ENCODE measurements at places on chromosomes 6 and 20.
A peak's percentile ranks its signal among the peaks of the same experiment; 100 is the strongest.

DNA sequence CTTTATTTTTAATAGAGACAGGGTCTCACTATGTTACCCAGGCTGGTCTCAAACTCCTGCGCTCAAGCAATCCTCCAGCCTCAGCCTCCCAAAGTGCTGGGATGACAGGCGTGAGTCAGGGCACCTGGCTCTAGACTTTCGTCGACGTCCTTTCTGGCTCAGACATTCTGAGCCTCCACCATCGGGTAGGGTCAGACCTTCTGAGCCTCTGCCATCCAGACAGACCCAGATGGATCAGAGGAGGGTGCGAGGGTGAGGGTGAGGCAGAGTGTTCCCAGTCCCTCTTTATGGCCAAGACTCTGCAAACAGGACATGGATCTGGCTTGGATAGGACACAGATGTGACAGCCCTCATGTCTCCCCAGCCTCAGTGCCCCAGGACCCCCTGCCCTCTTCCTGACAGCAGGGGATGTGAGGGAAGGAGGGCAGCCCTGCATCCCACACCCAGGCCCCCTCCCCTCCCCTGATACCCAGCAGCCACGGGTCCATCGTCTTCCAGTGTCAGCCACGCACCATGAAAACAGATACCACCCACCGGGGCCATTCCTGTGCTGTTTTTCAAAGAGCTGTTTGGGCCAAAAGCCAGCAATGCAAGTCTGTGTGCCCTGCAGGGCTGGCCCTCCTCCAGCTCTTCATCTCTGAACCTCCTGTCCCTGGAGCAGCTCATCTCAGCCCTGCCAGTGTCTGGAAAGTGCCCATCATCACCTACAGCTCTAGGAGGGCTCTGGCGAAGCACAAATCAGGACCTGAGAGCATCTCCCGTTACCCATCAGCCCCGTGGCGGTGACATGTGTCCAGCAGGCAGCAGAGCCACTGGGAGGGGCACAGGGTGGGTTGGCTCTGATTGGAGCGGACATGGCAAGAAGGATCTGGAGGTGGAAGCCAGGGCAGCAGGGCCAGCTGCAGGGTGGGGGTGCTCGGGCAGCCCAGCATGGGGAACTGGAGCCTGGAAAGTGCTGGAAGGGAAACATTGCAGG is 208.4 kb downstream of the PREX1 start:
- DNase-seq = no peak

DNA sequence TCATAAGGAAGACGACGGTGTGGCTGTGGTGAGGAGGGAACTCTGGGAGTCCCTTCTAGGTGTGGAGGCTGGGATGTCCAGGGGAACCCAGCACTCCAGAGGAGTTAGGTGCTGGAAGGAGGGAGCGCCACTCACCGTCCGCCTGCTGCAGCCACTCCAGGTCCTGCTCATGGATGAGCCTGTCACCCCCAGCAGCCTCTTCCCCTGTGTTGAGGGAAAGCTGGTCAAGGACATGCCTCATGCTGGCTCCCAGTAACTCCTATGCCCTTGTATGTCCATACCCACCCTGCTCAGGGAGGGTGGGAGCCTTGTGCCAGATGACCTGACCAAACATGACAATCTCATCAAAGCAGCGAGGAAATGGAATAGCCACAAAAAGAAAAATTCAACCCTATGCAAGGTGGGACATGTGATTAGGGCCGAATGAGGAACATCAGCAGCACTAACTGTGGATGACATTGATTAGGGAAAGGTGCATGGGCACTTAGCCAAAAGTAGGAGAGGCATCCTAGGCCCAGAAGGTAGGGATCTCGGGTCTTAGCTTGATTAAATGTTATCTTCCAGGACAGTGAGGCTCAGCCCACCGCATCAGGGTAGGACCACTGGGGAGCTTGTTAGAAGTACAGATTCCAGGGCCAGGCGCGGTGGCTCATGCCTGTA is 3.0 kb downstream of the DNPH1 start:
- no peak for DNase-seq

DNA sequence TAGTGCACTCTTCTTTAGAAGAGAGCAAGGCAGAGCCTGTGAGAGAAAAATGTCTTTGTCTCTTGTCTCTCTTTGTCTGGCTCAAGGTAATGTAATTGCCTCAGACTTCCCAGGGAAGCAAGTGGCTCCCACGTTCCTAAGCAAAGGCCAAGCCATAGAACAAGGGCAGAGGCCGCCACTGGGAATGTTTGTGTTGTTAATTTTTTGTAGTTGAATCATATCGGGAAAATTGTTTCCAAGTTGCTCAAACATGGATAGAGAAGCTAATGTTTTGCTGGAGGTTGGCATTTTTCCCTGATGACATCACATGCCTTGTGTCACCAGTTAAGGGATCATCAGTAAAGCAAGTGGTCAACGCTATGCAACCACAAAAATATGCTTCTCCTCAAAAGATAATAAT is 211.5 kb upstream of the FOXA2 start:
- DNase-seq = no peak

DNA sequence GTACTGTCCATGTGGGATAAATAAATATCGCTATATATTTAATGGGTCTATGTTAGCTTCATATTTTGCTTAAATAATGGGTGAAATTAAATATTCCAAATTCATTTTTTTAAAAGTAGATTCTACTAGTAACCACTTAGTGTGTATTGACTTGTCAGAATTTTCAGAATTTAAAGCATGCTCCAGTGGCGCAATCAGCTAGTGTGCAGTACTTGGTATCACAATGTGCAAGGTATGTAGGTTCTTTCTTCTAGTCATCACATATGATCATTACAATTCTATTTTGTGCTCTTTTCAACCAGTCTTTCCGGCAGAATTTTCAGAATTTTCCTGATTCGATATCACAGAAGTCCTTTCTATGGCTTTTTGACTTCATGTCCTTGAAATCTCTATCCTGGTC is 32.6 kb downstream of the PDE7B start:
- no peak for DNase-seq

- DNase-seq = no peak
Observed at GRCh38 chr20:61719691-61720347, 345.9 kb downstream of the TAF4 start.

GRCh38 chr6:117538615-117539014 is 56.1 kb downstream of the DCBLD1 start:
- DNase-seq = no peak

DNA sequence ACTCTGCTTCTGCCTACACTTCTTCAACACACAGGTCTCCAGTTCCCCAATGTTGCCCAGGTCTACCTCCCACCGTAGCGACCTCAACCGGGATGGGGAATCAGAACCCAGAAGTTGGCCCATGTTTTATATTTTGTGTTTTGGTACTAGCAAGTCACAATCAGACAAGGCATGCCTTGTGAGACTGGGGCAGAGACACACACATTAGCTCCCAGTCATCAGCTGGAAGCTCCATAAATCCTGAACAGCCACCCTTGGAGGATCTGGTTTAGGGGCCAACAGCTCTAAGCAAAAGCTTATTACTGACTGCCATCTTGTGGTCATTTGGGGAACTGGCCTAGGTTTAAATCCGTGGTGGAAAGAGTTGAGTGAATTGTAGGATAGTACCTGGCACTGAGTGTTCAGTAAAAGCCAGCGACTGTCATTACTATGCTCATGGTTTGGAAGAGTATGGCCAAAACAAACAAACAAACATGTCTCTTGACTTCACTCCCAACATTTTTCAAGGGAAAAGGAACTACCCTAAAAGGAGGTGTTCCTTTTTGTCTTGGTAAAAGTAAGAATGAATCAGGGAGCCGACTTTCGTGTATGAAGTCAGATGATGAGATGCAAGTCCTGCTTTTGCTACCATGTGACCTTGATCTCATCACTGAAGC is 40.5 kb downstream of the PIM1 start:
- peak; percentile 69 for DNase-seq

- no peak for DNase-seq
Observed at GRCh38 chr20:43667341-43668132, 623 bp downstream of the MYBL2 start.

GRCh38 chr6:114131945-114132344 is 161.0 kb upstream of the HDAC2 start:
- DNase-seq = peak; percentile 34

DNA sequence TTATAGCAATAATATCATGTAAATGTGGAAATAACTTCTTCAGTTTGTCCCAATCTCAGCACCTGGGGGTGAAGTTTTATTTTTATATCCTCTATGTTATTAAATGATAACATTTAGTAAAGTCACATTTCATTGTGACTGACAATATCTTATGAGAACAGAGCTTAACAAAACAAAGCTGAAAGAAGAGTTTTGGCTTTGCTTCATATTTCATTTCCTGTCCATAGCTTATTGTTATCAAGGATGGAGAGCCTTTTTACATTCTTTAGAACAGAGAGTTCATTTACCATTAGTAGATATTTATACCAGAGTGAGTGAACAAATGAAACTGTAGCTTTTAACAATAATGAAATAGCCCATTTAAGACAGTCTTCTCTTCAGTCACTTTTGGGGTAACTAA is 231.9 kb upstream of the SGK1 start:
- DNase-seq = no peak

DNA sequence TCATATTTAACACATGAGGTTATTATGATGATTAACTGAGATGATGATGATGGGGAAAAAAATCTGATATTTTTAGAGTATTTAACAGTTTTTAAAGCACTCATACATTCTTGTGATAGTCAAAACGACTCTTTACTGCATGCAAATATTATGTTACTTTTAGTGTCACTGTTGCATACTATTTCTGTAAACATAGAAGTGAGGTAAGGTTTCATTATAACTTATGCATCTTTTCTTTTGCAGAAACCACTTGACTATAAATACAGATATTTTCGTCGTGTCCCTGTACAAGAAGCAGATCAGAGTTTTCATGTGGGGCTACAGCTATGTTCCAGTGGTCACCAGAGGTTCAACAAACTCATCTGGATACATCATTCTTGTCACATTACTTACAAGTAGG is 30.1 kb downstream of the FBXO9 start:
- DNase-seq = no peak

DNA sequence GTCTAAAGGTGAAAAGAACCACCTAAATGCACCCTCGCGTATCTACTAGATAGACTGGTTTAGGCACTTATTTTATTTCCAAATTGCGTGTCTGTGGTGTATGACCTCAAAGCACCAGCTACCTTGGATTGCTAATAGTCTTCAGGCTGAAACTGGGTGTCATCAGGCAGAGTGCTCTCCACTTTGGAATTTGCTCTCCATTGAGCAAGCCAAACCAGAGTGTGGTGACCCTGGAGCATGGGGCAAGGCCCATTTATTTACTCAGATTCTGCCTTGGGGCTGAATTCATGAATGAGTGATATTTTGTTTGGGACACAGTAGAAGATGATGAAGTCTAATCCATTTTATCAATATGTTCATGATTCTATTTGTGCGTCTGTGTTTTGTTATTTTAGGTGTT is 812.8 kb upstream of the SLC35B3 start:
- DNase-seq = no peak

GRCh38 chr6:146901940-146902816 is 302.0 kb upstream of the STXBP5 start:
- no peak for DNase-seq

GRCh38 chr6:35718911-35719381 is 17.9 kb upstream of the ARMC12 start:
- no peak for DNase-seq

DNA sequence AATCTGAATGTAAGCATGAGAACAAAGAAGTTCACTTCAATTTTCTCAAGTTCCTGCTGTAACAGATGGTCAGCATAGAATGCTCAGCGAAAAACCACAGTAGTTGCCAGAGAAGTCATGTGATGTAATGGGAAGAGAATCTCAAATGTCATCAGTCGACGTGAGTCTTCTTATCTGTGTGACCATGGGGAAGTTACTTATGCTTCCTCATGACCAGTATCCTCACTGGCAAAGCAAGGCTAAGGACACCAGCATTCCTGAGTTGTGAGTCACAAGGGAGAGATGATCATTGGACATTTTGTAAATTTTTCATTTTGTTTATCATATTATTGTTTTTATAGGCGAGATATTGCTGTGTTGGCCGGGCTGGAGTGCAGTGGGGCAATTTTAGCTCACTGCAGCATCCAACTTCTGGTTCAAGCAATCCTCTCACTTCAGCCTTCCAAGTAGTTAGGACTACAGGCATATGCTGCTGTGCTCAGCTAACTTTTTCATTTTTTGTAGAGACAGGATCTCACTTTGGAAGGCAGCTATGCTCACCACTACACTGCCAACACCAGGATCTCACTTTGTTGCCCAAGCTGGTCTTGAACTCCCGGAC is 21.9 kb downstream of the SGK1 start:
- peak; percentile 35 for DNase-seq

GRCh38 chr20:57802765-57803507 is 93.1 kb upstream of the PMEPA1 start:
- DNase-seq = no peak

- DNase-seq = no peak
Observed at GRCh38 chr6:68527691-68528090, 107.4 kb upstream of the ADGRB3 start.

DNA sequence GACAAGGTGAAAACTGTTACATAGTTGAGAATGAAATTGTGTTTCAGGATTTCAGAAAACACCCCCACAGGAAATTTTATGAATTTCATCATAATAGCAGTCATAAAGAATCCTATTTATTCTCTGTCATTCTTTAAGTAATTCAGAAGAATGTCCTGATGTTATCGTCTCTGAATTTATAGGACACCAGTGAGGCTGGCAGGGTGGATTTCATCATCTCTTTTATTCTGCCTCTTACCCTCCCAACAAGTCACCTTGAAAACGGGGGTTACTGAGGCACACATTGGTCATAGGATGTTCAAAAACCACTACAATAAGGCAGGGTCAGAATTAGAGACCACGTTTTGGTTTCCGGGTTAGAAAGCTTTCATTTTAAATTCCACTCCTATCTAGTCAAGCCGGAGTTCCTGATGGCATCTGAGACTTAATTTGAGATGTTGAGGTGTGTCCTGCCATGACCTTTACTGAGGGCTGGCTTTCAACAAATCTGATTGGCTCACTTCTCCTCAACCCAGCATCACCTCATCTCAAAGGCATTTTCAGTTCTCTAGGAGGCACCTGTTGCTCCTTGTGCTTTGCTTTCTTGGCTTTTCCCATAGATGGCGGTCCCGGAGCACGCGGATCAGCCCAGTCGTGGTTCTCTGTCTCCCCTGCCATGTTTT is 230.6 kb upstream of the SUPT3H start:
- DNase-seq = no peak

DNA sequence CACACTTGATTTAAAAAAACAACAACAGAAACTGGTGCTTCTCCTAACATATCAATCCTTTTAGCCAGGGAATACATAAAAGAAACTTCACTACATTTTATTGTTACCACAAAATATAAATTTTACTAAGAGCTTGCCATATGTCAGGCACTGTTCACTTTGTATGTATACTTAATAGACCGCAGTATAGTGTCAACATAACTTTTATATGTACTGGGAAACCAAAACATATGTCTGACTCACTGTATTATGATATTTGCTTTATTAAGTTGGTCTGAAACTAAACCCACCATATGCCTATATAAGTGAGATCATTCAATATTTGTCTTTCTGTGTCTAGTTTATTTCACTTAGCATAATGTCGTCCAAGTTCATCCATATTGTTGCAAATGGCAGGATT is 108.4 kb downstream of the KLHL32 start:
- peak; percentile 22 for DNase-seq

All from LNCaP clone FGC (cell line).